Globus pallidus (tissue), 1 donor: ENCODE measurements at places on chromosomes 7 and 10.

GRCh38 chr7:36116347-36117202, 36.5 kb upstream of the EEPD1 start:
- DNase-seq, result no peak

- DNase-seq, result no peak
Observed at GRCh38 chr10:118595598-118596425, at the start of gene PRLHR. PRLHR (minus strand) TSS chr10:118595648; CDS start chr10:118595244, 404 bp downstream.

DNA sequence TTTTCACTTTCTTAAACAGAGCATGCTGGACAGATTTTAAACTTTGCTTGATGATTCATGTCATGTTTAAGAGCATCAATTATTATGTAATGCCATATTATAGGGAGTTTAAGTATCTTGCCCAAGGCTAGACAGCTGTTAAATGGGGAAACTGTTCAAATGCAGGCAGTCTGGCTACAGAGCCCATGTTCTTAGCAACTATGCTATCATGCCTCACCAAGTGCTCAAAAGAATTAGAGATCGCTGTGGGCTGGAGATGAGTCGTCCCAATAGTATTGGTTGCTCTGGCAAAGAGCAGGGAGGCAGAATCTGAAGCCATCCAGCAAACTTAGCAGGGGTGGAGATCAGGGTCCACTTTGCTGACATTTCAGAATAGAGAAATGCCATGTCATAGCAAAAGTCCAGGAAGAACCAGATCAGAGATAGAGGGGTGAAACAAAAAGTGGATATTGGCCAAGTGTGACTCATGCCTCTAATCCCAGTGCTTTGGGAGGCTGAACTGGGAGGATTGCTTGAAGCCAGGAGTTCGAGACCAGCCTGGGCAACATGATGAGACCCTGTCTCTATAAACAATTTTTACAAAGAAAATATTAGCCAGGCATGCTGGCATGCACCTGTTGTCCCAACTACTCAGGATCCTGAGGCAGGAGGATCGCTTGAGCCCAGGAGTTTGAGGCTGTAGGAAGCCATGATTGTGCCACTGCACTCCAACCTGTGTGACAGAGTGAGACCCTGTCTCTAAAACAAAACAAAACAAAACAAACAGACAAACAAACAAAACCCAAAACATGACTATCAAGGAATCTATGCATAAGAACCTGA, 57.8 kb downstream of the BAMBI start:
- no peak for DNase-seq

- no peak for DNase-seq
Observed at GRCh38 chr7:12727455-12728191, 40.2 kb downstream of the ARL4A start.

DNA sequence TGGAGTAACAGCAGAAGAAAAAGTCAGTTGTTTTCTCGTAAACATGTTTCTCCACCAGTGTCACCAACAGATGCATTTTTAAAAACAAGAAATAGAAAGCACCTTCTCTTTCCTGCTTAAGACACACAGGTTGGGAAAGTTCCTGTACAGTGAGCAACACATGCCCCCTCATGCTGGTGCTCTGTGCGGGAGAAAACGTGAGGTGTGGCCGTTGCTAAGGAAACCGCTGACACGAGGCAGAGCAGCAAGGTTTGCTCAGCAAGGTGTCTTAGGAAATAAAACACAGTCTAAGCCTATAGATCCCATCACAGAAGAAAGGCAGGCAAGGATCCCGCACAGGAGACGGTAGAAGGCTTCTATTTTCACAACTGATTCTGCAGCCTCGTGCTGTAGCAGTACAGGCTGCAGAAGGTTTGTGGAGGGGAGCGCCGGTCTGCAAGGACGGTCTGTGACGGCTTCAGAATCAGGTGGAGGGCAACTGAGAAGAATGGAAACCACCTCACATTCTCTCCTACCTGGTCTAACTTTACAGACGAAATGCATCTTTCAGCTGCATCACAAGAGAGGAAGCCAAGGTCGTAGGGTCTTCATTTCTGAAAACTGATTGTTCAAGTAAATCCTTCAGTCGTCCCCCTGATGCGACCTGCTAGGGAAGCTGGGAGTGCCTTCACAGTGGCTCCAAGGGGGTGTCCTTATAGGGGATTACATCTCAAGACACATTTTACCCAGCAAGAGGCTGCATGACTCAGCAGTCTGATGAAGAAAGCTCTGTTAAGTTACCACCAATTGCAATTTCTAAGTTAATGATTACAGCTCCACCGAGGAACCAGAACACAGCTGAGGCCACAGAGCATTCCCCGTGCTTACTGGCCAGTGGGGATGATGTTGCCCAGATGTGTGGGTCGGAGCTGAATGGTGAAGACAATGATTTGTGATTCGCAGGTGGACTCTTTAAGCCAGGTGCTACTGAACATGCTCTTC, 150.7 kb upstream of the KLF14 start:
- DNase-seq, result no peak

- DNase-seq, result no peak
Observed at GRCh38 chr7:47192978-47193377, 388.9 kb downstream of the TNS3 start.

GRCh38 chr7:17661982-17662585, 278.2 kb downstream of the SNX13 start:
- DNase-seq, result no peak

- DNase-seq, result no peak
Observed at GRCh38 chr10:26857991-26858706, 2.6 kb downstream of the ABI1 start.

DNA sequence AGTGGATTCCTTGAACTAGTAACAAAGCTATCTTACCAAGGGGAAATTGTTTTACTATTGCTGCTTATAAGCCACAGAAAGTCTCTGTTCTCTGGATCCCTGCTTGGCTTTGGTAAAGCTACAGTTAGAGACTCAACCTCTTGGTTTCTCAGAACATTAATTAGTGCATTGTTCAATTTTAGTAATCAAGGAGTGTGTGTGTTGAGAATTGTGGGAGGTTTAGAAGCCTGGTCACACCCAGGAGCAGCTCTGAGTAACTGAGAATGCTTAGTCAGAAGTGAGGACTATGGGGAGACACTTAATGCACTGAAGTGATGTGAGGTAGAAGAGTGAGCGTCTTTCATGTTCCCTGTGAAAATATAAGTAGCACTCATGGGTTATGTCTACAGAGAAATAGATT, 8.2 kb upstream of the ACTA2 start:
- no peak for DNase-seq

- no peak for DNase-seq
Observed at GRCh38 chr7:1354661-1355567, 104.4 kb downstream of the MICALL2 start.

- no peak for DNase-seq
Observed at GRCh38 chr10:124754227-124754626, 10.0 kb upstream of the FAM53B start.

GRCh38 chr7:139696552-139696951, 81.2 kb downstream of the HIPK2 start:
- no peak for DNase-seq

DNA sequence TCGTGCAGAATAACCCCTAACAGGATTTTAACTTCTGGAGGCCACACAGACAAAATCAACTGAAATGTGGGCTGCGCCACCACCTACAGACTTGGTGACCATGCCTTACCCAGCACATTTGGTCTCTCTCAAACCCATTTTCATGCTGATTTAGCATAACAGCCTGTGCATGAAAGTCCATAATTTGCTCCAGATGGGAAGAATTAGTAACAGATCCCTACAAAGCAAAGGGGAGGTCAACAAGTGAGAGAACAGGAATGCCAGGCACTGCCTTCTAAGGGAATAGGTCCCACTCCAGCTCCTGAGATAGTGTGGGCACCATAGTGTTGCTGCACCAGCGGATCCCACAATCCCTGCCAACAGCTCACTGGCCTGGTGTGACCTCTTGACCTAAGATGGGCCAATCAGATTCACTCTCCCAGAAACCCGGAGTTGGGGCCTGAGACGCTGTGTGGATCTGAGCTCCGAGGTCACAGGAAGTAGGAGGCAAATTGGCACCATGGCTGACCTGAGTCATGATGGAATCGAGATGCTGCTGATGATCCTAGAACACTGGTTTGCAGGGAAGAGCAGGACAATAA, 32.4 kb downstream of the SLIT1 start:
- no peak for DNase-seq

DNA sequence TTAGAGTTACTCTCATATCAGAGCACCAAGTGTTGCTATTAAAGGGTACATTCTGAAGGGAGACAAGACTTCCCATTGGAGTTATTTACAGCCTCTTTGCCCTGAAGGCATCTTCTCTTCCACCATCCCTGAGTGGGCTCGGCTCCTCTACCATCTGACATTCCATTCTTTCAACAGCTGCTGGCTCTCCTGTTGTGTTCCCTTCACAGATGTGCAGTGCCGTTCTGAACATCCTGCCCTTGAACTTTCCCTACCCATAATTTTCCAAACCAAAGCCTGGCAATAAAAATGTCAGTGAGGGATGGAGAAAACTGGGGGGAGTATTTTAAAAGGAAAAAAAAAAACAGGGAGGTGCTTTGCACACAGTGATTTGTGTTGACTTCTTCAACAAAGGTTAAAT, 392.9 kb downstream of the KCNMA1 start:
- DNase-seq, result no peak

DNA sequence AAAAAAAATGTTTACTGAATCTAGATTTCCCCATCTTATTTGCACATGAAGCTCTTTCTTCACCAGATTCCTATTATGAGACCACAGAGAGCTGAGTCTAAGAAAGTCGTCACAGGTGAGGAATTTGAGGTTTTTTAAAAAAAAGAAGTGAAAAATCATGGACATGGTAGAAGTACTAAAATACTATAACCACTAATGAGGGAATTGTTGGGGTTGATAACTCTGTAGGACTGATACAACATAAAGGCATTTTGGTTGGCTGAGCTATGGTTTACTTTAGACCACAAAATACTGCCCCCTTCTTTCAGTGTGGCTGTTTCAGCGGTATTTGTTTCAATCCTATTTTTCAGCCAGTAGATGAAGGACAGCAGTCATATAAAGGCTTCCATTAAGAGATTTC, 1111.3 kb downstream of the TYW1 start:
- DNase-seq, result no peak

GRCh38 chr7:142567201-142568075, 181.8 kb upstream of the PRSS1 start:
- DNase-seq, result no peak

GRCh38 chr7:121322460-121322859, 6.3 kb upstream of the WNT16 start:
- no peak for DNase-seq

DNA sequence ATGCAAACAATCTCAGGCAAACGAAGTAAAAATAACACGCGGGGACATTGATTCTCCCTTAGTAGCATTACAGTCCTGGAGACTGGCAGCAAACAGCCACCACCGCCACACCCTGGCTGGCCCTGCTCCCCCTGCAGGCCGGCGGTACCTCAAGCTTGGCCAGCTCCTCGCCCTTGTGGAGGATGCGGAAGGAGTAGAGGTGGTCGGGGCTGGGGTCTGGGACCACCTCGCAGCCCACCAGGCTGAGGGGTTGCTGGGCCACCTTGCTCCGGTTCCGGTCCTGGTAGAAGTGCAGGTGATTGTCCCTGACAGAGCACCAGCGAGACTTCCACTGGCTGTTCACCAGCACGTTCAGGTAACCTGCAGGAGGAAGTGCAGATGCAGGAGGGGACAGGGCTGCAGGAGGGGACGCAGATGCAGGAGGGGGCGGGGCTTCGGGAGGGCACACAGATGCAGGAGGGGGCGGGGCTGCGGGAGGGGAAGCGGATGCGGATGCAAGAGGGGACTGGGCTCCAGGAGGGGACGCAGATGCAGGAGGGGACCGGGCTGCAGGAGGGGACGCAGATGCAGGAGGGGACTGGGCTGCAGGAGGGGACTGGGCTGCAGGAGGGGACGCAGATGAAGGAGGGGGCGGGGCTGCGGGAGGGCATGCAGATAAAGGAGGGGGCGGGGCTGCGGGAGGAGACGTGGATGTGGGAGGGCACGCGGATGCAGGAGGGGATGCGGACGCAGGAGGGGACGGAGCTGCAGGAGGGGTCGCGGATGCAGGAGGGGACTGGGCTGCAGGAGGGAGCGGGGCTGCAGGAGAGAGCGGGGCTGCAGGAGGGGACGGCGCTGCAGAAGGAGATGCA, 65.7 kb downstream of the VWA2 start:
- no peak for DNase-seq

DNA sequence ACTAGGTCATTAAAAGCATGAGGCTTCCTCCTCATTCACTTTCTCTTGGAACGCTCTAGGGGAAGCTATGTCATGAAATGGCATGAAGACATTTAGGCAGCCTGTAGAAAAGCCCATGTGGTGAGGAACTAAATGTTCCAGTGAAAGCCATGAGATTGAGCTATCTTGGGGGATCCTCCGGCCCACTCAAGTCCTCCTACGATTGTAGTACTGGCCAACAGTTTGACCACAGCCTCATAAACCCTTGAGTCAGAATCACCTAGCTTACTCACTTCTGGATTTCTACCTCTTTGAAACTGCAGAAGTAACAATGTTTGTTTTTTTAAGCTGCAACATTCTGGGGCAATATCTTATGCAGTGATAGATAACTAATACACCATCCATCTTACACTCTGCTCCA, 605.1 kb downstream of the SORCS1 start:
- no peak for DNase-seq

GRCh38 chr7:91942312-91942711, 1.6 kb downstream of the AKAP9 start:
- no peak for DNase-seq

- no peak for DNase-seq
Observed at GRCh38 chr7:80781561-80781979, 137.3 kb downstream of the SEMA3C start.

- DNase-seq, result no peak
Observed at GRCh38 chr7:130292682-130293257, at the start of gene CPA4. CPA4 (plus strand) TSS chr7:130293161; CDS start chr7:130293181, 20 bp downstream.

DNA sequence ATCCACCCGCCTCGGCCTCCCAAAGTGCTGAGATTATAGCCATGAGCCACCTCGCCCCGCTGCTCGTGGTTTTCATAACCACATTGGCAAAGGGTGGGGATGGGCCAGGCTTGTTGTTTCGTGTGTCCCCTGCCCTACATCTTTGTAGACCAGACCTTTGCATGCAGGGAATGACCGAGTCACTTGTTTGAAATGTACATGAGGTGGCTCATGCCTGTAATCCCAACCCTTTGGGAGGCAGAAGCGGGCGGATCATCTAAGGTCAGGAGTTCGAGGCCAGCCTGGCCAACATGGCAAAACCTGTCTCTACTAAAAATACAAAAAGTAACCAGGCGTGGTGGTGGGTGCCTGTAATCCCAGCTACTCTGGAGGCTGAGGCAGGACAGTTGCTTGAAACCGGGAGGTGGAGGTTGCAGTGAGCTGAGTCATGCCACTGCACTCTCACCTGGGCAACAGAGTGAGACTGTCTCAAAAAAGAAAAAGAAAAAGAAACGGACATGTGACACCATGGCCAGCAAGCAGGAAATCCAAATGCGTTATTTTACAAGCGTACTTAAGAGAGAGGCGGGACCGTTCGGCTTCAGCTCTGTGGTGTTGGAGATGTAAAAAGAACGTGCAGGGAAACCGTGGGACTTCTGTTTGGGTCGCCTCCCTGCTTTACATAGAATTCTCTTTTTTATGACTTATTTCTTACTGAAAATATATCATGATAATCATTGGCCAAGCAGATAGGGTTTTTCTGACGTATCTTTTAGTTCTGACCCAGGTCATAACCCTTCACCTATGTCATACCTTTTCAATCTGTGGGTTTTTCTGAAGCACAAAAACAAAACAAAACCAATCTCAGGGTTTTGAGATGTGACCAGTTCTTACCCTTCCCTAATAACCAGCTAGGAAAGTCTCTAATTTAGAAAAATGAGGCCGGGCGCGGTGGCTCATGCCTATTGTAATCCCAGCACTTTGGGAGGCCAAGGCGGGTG, 45.1 kb downstream of the WIPI2 start:
- no peak for DNase-seq

- peak; percentile 51 for DNase-seq
Observed at GRCh38 chr7:5284304-5285281, 1.9 kb downstream of the SLC29A4 start.
